NCI-H1417 treated with DMSO at 0.1 percent for 48 hours (cell line): ENCODE measurements at places on chromosomes 12 and 14.

DNA sequence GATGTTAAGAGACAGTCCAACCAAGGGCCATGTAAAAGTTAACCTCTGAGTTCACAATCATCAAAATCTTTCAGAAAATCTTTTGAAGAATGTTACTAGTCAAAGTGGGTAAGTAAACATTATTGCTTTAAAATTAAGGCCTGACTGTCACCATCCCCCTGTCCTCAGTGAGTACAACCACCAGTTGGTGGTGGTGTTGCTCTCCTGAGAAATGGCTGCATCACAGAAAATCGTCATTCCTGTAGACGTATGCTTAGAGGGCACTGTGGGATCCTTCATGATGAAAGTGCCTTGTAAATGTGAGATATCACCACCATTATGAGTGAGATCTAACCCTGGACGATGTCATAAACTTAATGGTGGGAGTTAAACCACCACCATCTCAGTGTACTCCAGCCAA is 451.2 kb downstream of the RPS29 start:
- no peak for DNase-seq

GRCh38 chr12:30953257-30953656 is 26.7 kb downstream of the TSPAN11 start:
- no peak for DNase-seq

- DNase-seq = peak; percentile 62
Measured at GRCh38 chr12:95336387-95337067, 118.9 kb downstream of the VEZT start.

DNA sequence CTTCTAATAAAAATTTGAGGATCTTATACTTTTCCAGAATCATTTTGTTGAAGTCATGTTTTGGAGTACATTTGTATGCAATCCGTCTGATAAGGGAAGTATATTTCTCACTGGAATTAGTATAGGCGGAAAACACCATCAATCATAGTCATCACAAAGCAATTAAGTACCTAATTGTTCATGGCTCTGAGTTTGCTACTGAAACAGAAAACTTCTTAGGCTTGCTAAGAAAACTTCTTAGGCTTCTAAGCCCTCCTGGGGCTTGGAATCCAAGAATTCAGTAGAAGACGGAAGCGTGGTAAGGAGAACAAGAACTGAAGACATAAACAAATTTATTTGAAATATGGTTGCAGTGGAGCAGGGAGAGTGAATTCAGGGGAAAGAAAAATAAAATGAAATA is 636.3 kb downstream of the DIO2 start:
- DNase-seq = no peak

DNA sequence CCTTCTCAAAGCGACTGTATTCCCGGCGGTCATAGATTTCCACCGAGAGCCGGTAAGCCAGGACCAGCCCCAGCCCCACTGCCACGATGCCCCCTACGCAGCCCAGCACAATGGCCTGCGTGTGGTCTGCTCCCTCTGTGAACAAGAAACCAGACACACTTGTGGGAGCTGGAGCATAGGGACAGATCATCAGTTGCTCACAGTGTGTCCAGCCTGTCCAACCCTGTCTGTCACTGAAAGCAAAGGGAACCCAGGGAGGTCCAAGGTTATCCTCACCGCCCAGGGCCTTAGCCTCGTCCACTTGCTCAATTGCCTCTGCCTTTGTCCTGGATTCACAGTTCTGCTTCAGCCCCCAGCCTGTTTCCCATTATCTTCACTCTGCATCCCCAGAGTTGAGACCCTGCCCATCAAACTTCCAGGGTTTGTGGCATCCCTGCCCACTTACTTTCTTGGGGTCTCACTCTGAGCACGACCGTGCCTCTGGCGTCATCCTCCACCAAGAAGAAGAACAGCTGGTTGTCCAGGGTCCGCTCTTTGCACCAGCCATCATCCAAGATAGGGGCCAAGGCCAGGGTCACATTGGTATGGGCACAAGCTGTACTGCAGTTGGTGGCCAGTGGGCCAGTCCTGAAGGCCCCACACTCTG is 11.3 kb upstream of the CSAD start:
- DNase-seq = no peak

- DNase-seq = no peak
Measured at GRCh38 chr14:68312884-68313610, 479.8 kb downstream of the ZFP36L1 start.

GRCh38 chr14:83461521-83461920 is 1927.9 kb upstream of the SEL1L start:
- DNase-seq = no peak

GRCh38 chr12:67698672-67699581 is 50.4 kb downstream of the DYRK2 start:
- DNase-seq = no peak

DNA sequence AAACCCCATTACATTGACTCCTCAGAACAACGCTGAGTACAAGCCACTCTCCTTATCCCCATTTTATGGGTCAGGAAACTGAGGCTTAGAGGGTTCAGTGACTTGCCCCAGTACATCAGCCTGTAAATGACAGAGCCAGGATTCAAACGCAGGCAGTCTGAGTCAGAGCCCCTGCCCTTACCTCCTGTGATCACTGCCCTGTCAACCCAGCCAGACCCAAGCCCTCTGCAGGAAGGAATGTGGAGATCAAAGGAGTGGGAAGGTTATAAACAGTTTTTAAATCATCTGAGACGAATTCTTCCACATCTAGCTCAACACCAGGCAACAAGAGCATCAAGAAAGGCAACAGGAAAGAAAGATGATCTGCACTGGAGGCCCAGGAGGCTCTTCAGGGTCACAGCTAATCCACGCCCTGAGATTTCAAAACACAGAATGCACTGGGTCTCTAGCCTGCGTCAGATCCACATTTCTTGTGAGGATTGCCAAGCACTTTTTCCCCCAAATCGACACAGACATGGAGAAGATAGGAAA is 38.5 kb downstream of the SPTB start:
- DNase-seq = no peak

- DNase-seq = no peak
Measured at GRCh38 chr12:21354641-21355040, 18.1 kb upstream of the IAPP start.

- no peak for DNase-seq
Measured at GRCh38 chr12:23948291-23948690, 1.2 kb downstream of the SOX5 start.
